ENCODE measurements at places on chromosomes 6 and 20. TPM values are rescaled to one million over a fixed set of nuclear protein-coding genes. Genes with fewer than 3 reads are reported as not detected.

GRCh38 chr6:117380298-117380697, 45.4 kb downstream of the ROS1 start:
- DNase-seq: no peak

DNA sequence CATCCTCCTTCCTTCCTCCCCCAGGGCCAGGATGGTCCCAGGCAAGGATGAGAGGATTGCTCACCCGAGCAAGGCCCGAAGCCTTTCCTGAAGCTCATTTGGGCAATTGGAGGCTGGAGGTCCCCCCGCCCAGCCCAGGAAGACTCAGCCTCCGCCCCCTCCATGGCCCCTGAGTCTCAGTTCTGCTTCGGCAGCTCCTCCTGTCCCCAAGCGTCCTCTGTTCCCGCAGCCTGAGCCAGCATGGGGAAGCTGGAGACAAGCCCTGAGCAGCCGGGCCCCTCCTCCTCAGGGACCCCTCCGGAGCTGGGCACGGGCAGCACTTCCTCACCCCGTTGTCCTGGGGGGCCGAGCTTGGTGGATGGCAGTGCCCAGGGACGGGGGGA, 26.0 kb downstream of the SLC17A9 start:
- no peak for DNase-seq

DNA sequence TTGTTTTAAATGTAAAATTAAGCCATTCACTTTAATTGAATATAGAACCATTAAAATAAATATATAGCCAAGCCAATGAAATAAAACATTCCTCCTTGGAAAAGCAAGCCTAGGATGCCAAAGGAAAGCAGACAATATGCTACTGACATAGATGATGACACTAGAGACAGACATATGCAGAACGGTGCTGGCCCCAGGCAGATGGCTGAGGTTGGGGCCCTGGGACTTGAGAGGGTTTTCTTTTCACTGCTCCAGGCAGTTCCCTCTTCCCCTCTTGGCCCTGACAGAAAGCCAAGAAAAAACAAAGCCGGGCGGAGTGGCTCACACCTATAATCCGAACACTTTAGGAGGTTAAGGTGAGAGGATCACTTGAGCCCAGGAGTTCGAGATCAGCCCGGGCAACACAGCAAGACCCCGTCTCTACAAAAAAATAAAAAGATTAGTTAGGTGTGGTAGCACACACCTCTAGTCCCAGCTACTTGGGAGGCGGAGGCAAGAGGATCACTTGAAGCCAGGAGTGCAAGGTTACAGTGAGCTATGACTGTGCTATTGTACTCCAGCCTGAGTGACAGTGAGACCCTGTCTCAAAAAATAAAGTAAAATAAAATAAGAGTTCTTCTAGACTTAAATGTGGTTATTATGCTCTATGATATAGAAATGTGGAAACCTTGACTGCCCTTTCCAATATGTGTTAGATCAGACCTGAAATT, 31.2 kb downstream of the FASTKD5 start:
- DNase-seq: no peak

Gene TBX18
- total RNA-seq: 2.4 TPM

DNA sequence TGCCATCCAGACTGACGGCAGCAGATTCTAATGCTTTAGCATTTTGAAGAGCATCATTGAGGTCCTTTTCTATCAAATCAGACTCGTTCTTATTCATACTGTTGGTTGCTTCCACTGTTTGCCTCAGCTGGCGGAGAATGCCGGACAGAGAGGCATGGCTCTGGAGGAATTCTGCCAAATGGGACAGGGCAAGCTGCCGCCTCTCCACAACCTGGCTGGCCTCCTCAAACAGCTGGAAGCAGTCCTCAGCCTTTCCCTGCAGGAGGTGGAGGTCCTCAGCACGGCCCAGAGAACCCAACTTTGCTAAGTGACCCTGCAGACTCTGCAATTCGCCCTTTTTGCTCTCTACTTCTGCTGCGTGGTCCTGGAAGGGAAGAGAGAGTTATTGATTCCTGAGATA, 220.5 kb downstream of the SYNE1 start:
- DNase-seq: no peak

Gene LY6G6D
- total RNA-seq: not detected

Gene CDH26
- total RNA-seq: not detected

Gene DYNLT2
- total RNA-seq: 0.35 TPM

- DNase-seq: no peak
Observed at GRCh38 chr20:24066076-24066700, 77.6 kb upstream of the GGTLC1 start.

DNA sequence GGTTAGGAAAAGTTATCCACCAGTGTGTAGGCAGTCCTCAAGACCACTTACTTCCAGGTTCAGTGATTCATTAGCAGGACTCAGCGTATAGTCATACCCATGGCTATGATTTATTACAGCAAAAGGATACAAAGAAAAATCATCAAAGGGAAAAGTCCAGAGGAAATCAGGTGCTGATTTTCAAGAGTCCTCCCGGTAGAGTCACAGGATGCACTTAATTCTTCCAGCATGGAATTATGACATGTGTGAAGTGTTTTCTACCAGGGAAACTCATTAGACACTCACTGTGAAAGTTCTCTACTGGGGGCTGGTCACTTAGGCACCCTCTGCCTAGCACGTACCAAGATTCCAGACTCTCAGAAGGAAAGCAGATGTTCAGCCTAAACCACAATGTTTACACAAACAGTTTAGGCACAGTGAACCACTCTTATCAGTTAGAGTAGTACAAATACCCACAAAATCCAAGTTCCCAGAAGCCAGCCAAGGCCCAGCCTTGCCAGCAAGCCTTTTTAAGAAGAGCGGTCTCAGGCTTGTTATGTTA, 10.2 kb downstream of the WFDC3 start:
- DNase-seq: peak; percentile 85

DNA sequence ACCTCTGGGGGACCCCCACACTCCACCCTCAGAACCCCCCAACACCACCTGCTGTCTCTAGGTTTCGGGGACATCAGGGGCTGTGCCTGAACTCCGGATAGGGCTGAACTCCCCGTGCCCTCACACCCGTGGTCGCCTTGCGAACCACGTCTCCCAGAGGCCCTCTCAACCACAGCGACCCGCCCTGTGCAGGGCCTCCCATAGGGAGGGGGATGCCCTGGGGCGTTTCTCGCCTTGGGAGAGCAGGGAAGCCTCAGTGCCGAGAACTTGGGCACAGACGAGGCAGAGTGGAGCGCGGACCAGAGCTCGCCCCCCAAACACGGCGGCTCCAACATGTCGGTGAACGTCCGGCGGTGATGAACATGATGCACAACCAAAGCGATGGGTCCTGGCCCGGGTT, 6.8 kb downstream of the FRMD1 start:
- no peak for DNase-seq

DNA sequence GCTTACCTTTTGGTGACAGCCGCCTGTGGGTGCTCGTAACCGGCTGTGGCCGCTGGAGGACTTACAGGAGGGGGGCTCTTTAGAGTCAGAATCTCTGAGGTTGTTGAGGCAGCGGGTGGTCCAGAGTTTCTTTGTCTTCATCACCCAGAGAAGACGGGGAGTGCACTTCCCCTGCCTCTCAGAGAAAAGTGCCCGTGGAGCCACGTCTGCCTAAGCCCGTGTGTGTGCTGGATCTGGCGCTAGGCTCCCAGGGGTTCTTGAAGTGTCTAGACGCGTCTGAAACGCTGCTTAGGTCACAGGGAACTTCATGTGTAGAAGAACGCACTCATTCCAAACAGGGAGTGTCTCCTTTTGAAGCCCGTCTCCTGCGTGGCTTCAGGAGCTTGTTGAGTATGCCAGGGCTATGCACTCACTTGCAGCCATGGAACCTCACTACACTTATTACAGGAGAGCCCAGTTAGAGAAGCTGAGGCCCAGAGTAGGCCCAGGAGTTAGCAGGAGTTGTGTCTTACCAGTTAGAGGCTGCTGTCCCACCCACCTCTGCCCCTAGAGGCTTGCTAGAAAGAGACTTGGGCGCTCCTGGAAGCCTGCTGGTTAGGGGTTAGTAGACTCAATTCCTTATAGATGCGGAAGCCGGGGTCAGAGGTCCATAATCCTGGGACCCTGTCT, 1.3 kb downstream of the LSM14B start:
- peak; percentile 21 for DNase-seq

GRCh38 chr6:37029249-37029971, 24.0 kb downstream of the FGD2 start:
- peak; percentile 89 for DNase-seq

Gene HLA-DRB1
- 0.99 TPM for total RNA-seq

DNA sequence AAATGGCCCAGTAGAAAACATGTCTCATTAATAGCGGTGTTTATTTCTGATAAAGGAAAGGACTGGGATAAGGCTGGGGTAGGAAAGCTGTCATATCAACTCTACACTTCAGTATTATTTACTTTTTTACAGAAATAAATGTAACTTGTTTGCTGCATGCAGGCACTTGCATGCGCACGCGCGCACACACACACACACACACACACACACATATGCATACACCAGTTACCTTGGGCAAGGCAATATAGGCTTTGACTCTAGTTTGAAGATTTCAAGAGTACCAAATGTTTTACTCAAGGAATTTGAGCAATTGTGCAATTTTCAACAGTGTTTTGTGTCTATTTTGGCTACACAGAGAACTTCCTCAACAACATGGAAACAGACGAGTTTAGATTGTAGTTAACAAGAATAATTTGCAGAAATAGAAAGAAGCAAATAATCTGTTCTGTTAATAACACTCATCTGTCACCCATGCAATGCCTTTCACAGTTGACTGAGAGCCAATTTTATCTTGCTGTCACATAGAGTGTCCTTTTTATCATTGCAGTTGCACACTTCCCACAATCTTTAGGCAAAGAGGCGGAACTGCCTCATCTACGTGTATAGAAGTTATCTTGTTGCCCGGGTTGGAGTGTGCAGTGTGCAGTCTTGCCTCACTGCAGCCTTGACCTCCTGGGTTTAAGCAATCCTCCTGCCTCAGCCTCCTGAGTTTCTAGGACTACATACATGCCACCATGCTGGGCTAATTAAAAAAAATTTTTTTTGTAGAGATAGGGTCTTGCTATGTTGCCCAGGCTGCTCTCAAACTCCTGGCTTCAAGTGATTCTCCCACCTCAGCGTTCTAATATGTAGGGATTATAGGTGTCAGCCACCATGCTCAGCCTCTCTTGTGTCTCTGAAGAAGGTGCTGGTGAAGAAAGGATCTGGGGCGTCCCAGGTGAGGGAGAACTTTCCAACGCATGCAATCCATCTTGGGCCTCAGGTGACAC, 74.8 kb upstream of the SHLD1 start:
- no peak for DNase-seq

- no peak for DNase-seq
Observed at GRCh38 chr6:169093066-169093723, 160.5 kb downstream of the THBS2 start.

DNA sequence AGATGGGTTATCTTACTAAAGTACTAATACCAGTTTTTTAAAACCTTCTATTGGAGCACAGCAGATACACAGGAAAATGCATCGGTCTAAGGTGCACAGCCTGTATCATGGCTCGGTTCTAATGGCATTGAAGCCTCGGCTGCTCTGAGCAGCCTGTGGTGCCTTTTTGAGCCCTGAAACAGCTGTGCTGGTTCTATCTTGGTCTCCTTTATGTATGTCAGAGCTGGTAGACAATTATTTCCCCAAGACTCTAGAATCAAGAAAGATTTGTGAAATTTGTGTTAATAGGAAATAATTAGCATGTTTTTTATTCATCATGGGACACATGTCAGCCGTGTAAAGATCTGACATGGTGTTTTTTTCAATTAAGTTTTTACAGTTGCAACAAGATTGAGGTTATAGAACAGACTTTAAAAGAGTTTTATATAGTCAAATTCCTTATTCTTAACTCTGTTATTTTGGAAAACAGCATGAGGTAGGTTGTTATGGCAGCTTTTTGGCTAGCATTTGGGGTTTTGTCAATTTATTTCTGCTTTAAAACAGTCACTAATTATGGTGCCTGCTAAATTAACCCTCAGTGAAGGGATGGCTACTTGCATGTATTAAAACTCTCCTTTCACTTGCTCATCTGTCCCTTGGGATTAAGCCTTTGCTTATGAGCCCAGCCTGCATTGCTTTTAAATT, 40.3 kb upstream of the C20orf144 start:
- DNase-seq: no peak

DNA sequence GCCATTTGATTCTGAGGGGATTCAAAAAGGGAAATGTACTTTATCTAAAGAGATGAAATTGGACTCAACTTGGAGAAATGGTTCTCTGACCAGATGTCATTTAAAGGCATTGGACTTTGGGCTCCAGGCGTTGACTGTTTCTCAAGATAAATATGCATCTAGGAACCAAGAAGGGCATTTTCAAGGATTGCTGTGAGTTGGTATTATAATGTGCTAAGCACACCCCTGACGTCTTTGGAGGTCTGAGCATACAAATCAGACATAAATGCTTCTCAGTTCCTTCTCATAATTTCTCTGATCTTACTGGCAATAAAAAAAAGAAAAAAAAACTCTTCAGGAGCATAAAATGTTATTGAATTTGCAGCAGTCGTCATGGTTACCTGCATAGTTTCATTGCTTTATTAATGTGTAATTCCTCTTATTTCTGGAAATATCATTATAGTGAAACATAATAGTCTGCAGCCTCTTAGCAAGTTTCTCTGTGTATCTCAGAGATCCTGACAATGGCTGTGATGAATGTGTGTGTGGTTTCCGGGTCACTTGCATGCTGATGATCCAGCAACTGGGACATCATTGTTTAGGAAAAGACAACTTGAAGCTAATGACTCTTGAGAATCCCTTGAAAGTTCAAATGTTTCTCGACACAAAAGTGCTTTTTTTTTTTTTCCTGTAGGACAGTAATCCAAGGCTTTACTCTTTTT, 136.0 kb downstream of the AIG1 start:
- DNase-seq: peak; percentile 72

GRCh38 chr6:222468-222867, 69.8 kb upstream of the DUSP22 start:
- DNase-seq: no peak

DNA sequence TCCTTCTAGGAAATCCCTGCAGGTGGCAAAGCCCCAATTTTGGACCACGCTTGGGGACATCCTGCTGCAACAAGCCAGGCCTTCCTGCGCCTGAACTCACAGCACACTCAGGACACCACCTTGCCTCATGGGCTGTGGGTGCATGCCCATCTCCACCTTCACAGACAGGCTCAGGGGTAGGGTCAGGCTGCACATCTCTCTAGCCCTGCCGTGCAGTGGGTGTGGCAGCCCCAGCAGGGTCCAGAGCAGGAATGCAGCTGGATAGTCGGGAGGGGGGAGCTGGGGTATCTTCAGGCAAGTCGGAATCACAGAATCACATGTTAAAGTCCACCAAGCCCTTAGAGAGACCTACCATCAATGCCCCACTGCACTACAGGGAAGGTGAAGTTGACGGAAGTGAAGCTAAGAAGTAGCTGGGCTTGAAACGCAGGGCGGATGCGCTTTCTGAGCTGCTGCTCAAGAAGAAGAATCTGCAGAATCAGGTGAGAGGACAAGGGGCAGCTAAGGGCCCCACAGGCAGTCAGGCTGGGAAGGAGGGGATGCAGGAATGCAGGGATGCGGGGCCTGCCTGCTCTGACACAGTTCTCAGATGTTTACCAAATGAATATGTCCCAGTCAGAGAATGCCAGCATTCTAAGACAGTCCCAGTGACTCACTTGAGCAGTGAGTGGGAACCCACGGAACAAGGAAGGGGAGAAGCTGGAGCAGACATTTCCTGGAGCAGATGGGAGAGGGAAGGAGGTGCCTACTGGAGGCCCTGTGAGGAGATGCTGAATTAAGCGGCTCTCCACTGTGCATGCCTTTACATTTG, 11.3 kb downstream of the SERPINB6 start:
- DNase-seq: peak; percentile 87

Gene PCK1
- total RNA-seq: 0.15 TPM

Gene NDUFAF4
- total RNA-seq: 20.0 TPM

Measured in renal cortical epithelial cell (primary cell).